ENCODE measurements at places on chromosomes 7 and 10. TPM values are rescaled to one million over a fixed set of nuclear protein-coding genes. Genes with fewer than 3 reads are reported as not detected.

The LGI1 gene
- not detected for total RNA-seq

The DNAH11 gene
- 0.24 TPM for total RNA-seq

The OR2AE1 gene
- 1.3 TPM for total RNA-seq

The XRCC2 gene
- 1.2 TPM for total RNA-seq

The FGL2 gene
- total RNA-seq = 7.0 TPM

The TMEM130 gene
- 0.49 TPM for total RNA-seq
